Stimulated activated naive CD4-positive, alpha-beta T cell (primary cell): ENCODE measurements at places on chromosomes 2 and 18.

- no peak for DNase-seq
These were observed 186.7 kb upstream of the SIX2 start for GRCh38 chr2:45195916-45196315.

DNA sequence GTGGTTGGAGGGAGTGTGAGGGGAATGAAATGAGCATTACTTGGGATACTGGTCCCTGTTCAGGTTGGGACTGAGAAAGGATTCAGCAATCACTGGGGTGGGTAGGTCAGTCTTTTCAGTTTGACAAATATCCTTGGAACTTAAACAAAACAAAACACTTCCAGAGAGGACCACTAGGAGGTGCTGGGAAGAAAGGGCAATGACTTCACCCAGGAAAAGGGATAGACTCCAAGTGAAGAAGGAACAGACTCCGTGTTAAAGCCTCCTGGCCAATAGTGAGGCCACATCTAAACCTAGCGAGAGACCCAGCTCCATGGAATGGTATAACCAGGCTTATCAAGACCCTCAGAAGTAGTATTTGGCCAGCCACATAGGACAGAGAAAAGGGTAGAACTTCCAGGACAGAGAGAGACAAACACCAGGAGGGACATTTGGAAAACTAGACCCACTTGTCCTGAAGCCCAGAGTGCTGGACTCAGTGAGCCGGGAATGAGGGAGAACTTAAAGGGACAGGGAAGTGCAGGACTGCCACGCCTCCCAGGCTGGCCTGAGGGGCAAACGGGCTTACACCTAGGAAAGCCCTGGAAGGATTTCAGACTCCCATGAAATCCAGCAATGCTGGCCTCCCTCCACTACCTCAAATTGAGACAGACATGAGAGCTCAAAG, 19.6 kb upstream of the KCNG3 start:
- DNase-seq: no peak

DNA sequence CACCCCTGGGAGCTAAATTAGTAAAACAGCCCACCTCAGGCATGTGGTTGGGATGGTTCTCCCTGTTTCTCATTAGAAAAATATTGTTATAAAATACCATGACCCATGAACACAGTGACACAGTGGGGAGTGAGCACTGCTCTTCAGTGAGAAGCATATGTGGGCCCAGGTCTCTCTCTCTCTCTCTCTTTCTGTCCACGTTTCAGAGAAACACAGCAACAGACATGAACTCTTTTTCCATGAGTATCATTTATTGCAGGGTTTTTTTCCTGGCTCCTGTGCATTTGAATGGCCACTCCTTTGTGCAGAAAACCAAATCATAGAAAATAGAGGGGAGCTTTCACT, 41.2 kb downstream of the CYRIA start:
- no peak for DNase-seq

DNA sequence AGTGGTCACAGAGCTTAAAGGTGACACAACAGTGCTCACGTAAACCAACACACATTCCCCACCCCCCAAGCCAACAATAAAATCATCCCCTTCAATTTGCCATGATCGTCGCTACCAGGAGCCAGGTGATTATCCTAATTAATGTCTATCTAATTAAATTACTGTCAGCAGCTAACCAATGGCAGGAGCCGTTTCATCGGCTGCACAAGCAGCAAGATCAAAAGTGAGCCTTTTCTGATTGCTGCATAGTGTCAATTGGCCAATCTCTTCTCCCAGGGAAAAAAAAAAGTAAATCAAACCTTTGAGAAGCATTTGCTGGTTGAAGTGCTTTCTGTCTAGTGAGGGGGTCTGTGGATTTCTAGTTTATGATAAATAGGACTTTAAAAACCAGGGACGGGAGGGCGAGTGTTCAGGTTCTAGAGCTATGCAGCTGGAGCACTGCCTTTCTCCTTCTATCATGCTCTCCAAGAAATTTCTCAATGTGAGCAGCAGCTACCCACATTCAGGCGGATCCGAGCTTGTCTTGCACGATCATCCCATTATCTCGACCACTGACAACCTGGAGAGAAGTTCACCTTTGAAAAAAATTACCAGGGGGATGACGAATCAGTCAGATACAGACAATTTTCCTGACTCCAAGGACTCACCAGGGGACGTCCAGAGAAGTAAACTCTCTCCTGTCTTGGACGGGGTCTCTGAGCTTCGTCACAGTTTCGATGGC, at the start of gene TBR1:
Gene TBR1 (plus strand): TSS at position 311 of the 721 bp plus-strand sequence. CDS start 114 bp downstream, at position 425.
- DNase-seq: peak; percentile 37

DNA sequence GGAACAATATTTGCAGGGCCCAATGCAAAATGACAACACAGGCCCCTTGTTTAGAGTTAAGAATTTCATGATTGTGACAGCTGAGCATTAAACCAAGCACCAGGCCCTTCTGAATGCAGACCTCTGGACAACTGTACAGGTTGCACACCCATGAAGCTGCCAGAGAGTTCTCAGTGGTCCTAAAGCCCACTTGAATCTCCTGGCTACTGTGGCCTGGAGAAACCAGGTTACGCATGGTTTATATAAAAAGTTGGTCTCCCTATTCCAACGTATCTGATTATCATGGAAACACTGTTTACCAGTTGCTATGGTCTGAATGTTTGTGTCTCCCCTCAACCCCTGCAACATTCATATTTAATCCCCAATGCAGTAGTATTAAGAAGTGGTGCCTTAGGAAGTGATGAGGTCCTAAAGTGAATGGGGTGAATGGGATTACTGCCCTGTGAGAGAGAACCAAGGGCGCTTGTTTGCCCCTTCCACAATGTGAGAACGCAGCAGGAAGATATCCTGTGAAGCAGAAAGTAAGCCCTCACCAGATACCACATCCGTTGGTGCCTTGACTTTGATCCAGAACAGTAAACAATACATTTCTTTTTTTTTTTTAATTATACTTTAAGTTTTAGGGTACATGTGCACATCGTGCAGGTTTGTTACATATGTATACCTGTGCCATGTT, 48.0 kb upstream of the ANXA4 start:
- peak; percentile 56 for DNase-seq

- no peak for DNase-seq
These were observed 223.2 kb upstream of the APCDD1 start for GRCh38 chr18:10231220-10231619.

- no peak for DNase-seq
These were observed 33.7 kb upstream of the MBOAT2 start for GRCh38 chr2:9037166-9037565.

- DNase-seq: no peak
These were observed 23.0 kb upstream of the RTN4 start for GRCh38 chr2:55073000-55073983.

- no peak for DNase-seq
These were observed 373.8 kb downstream of the ZEB2 start for GRCh38 chr2:144146076-144146475.

DNA sequence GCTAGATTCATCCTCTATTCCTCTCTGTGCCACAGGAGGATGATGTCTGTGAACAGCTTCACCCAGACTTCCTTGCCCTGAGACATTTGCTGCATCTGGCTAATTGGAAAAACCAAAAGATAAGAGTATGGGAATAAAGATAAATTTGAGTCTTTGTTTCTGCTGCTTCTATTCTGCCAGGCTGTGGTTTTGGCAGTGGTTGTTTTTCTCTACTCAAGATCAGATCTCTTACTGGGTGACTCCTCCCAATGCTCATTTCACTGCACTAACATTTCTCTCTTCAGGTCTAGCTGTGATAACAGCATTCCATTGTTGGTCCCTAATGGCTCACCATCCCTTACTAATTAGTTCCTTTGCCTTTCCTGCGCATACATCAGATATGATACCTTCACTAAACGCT, 89.5 kb downstream of the CALCRL start:
- DNase-seq: no peak

GRCh38 chr2:168632709-168633121, 169.7 kb upstream of the NOSTRIN start:
- no peak for DNase-seq

GRCh38 chr2:173997269-173997668, 32.1 kb upstream of the SP3 start:
- no peak for DNase-seq

DNA sequence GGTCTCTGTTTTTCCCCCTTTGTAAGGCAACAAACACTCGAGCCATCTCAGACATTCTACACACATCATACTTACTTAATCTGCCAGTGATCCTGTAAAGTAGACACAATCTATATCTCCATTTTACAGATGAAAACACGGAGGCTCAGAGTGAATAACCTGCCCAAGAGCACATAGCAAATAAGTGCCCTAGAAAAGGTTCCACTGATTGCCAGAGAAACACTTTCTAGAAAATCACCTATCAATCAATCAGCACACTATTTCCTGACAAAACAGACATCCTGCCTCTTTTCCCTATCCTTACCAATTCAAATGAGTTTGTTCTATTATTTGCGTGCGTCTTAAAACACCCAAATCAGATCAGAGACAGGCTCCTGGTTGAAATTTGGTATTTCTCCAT, 23.9 kb downstream of the SLC66A3 start:
- DNase-seq: no peak

DNA sequence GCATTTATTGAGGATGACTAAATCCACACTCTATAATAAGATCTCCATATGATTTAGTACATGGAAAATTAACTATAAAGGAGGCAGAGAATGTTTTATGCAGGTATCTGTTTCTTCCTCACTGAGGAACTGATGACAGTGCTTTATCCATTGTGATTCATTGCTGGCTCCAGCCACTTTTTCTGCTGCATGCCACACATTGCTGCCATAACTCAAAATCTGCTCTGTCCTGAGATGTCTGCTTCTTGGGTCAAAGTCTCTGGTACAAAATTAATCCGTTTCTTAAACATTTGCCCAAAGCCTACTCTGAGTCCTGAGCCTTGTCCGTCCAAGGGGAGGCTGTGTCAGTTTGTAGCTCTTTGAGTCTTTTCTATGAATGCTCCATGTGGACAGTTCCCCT, 15.5 kb upstream of the ARHGAP28 start:
- no peak for DNase-seq

GRCh38 chr2:187107001-187107400, 258.0 kb upstream of the ZSWIM2 start:
- no peak for DNase-seq

GRCh38 chr2:196176142-196176738, 4.9 kb upstream of the STK17B start:
- DNase-seq: peak; percentile 82
